ENCODE measurements at places on chromosomes 4 and X. TPM values are rescaled to one million over a fixed set of nuclear protein-coding genes. Genes with fewer than 3 reads are reported as not detected.

DNA sequence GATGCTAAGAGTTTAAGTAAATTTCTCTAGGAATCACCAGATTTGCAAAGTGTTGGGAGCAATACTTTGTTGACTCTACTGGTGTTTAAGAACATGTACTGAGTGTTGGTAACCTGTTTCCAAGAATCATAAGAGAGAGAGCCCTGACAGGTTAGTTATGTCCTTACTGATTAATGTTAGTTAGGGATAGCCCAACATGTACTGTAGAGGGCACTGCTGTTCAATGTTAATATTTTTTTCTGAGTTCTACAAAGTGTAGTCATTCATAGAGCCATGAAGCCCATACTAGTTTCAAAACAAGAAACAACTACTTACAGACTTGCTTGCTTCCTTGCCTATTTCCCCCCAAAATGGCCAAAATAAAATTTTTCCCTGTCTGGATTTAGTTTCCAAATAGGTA, 11.9 kb downstream of the TMPRSS11D start:
- no peak for DNase-seq

- DNase-seq: no peak
These were observed 7.0 kb downstream of the AFF2 start for GRCh38 chrX:148507418-148507817.

Gene HHIP
- 4.0 TPM for total RNA-seq

DNA sequence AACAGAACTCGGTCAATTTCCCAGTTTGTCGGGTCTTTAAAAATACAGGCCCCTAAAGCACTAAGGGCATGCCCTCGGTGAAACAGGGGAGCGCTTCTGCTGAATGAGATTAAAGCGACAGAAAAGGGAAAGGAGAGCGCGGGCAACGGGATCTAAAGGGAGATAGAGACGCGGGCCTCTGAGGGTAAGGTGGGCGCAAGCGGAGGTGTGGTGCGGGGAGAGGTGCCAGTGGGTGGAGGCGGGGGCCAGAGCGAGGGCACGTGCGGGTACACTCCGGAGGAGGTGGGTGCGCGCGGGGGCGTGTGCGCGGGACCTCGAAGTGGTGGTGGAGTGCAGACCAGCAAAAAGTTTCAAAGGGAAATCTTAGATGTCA, 787 bp upstream of the TET2 start:
- no peak for DNase-seq

GRCh38 chr4:27048429-27049238, 188.0 kb downstream of the STIM2 start:
- no peak for DNase-seq

- no peak for DNase-seq
These were observed 462.2 kb upstream of the PABPC4L start for GRCh38 chr4:134663742-134664141.

DNA sequence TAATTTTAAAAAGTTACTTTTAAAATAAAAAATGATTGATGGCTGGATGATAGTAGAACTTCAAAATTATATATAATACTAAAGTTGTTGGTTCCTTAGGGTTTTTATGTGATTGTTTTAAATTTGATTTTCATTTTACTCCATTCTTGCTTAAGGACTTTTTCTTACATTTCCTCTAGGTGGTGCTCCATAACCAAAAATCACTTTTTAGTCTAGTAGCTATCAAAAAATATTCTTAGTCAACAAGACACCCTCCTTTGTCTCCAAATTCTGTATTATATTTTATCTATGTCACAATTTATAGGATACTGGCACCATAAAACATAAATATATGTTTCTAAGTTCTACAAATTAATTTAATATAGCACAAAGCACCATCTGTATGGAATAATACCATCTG, 67.2 kb upstream of the BRWD3 start:
- no peak for DNase-seq
